ENCODE measurements at places on chromosomes 13 and 19. TPM values are rescaled to one million over a fixed set of nuclear protein-coding genes. Genes with fewer than 3 reads are reported as not detected.

Gene ZIK1
- 16.3 TPM for total RNA-seq

Gene CILP2
- 0.77 TPM for total RNA-seq

- DNase-seq = no peak
Observed at GRCh38 chr19:5976768-5977167, 1.2 kb downstream of the RANBP3 start.

- DNase-seq = peak; percentile 27
Observed at GRCh38 chr13:93435651-93436050, 209.0 kb downstream of the GPC6 start.

DNA sequence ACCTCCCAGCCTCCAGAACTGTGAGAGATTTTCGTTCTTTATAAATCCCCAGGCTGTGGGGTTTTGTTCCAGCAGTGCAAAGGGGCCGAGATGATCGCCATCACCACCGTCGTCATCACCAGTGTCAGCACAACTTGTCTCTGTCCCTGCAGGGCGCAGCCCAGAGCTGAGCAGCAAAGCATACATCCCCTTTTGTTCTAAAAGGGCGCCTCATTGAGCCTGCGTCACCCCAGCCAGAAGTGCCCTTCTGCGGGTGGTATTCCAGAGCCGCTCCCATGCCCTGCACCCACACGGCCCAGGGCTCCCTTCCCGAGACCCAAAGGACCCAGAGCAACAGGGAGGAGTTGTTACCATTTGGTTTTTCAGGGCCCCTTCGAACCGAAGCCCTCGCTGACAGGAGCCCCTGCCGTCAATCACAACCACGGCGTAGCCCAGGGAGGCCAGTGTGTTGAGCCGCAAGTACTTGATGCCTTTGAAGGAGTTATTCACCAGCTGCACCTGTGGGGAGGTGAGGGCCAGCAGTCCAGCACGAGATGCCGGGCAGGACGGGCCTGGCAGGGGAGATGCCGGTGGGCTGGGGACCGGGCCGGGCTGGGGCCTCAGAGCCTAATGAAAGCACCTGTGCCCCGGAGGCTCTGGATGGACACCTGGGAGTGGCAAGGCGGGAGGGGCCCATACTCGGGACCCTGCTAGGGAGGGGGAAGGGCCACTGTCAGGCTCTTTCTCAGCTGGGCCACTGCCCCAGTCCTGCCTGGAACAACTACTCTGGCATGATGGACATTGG is 14.4 kb upstream of the MYDGF start:
- DNase-seq = no peak

DNA sequence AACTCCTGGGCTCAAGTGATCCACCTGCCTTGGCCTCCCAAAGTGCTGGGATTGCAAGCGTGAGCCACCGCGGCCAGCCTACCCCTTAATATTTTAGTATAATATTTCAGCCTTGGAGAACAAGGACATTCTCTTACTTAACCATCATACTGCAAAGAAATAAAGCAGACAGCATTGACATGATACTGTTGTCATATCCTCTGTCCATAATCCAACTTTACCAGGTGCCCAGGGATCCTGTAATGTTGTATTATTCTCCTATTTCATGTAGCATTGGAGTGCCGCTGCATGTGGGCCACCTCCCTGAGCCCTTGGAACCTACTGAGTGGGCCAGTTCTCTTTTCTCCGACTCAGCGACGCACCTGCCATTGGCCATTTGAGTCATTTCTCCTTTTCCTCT is 21.4 kb upstream of the EHD2 start:
- no peak for DNase-seq

DNA sequence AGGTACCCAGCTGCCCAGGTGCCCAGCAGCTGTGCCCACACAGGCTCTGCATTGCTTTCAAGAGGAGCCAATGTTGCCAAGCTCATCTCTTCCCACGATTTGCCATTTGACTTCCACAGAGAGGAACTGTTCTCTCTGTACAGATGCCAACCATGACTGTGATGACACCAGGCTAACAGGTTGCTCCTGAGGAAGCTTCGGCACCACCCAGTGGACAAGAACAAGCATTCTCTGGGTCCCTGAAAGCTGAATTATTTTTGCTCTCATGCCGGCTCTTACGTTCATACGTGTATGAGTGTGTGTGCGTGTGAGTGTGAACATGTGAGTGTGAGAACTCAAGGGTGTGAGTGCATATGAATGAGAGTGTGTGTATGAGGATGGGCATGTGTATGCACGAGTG is 535.2 kb downstream of the LIG4 start:
- DNase-seq = peak; percentile 19

Data from A673 (cell line).